ENCODE measurements at places on chromosomes 2 and 18.

DNA sequence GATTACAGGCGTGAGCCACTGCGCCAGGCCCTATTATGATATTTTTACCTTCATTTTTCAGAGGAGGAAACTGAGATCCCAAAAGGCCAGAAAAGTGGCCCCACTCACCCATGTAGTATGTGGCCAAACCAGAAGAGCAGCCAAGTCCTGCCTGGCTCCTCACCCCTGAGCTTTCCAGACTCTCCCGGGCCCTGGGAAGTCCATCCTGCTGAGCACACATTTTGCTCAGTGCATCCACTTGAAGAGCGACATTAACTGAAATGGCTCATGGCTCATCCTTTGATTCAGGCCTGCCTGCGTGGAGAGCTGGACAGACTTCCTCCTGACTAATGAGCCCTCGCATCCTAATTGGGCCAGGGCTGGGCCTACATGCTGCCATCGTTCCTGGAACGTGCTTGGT lies 9.5 kb upstream of the NGEF start:
- no peak for DNase-seq

- no peak for DNase-seq
Observed at GRCh38 chr2:33958591-33958990, 359.5 kb upstream of the FAM98A start.

- DNase-seq: peak; percentile 51
Observed at GRCh38 chr2:83081826-83082690, 1377.0 kb downstream of the SUCLG1 start.

DNA sequence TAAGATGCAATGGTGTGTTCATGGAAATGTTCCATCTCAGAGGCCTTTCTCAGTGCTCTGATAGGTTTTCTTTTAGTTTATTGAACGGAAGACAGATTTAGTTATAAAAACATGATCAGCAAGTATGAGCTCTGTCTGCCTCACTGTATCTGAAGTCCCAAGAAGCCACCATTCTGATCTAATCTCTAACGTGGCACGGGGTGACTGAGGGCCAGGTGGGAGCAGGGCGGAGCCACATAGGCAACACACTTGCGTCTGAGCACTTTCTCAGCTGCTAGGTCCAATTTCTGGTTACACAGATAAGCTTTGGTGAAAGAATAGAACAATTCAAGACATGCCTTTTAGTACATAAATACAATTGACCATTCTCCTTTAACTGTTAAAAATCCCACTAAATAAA lies 60.4 kb downstream of the SNTG2 start:
- no peak for DNase-seq

GRCh38 chr2:225598897-225599296 lies 199.4 kb downstream of the NYAP2 start:
- DNase-seq: no peak

- no peak for DNase-seq
Observed at GRCh38 chr2:205772983-205773382, 90.7 kb downstream of the NRP2 start.

GRCh38 chr2:160970052-160970965 lies 189.9 kb upstream of the TANK start:
- DNase-seq: no peak

DNA sequence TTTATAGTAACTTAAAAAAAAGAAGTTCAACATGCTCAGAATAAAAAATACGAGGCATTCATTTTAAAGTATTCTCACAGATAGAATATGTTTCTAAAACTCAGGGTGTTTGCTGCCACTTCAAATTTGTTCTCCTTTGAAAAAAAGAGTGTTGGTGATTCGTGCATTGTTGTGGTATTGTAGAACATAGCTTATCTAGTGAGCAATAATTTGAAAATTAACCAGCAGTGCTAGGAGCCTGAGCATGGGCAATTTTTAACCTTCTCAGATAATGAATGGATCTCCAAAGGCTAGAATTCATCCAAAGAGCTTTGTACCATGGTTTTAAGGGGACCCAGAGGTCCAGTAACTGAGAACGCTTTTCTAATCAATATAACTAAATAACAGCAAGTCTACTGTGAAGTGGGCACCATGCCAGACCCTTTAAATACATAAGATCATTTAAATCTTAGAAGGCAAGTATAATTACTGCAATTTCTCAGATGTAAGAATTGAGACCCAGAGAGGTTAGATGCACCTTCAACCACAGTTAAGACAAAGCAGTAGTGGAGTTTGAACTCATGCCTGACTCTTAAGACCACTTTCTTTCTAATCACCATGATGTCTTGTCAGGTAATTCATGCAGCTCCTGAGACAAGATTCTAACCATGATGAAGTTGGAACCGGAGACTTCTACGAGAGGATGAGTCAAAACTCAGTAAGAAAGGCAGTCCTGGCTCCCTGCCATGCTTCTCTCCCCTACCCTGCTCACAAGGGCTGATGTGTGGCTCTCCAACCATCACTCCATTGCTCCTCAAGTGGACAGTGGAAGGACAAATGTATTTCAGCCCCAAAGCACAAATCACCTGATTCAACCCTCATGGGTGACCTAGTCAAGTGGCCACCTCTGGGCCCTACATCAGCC lies 3.4 kb downstream of the CYRIA start:
- DNase-seq: no peak

- no peak for DNase-seq
Observed at GRCh38 chr18:74450626-74451025, 6.5 kb downstream of the DIPK1C start.

- DNase-seq: no peak
Observed at GRCh38 chr2:200310545-200310971, 4.1 kb downstream of the SPATS2L start.

DNA sequence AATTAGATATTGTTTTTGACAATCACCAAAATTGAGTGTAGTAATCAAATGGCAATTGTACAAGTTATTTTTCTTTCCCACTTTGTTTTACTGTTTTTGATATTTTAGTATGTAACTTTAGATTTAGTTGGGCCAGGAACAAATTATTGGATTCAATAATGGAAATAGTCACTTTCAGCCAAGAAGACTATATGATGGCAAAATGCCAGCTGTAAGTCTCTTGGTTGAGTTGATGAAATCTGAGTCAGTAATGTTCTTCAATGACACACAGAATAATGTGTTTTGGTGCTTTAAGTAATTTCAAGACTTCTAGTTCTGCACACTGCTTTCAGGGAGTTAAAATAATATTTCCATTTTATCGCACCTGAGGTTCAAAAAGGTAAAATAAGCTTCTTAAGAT lies 2022.0 kb upstream of the CELF4 start:
- DNase-seq: no peak

GRCh38 chr2:218959761-218960308 lies 369 bp downstream of the CDK5R2 start:
- DNase-seq: no peak

- DNase-seq: no peak
Observed at GRCh38 chr2:161128885-161129284, 31.3 kb upstream of the TANK start.

GRCh38 chr2:128565441-128565840 lies 246.8 kb upstream of the HS6ST1 start:
- DNase-seq: no peak

DNA sequence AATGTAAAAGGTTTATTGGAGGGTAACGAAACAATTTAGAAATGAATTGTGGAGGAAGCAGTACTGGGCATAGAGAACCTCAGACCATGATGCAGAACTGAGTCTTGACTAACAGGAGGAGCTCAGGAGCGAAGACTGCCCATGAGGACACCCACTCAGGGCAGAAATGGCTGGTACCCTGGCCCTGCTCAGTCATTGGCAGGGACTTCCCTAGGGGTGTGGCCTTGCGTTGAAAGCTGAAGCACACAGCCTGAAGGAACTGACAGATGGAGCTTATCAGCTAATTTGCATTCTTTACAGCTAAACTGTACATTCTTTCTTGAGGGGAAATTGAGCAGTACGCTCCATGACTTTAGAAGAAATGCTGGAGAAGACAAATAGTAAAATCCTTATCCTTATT lies 57.1 kb downstream of the PDK1 start:
- DNase-seq: no peak

GRCh38 chr18:53411511-53411910 lies 813.0 kb downstream of the MBD2 start:
- no peak for DNase-seq

DNA sequence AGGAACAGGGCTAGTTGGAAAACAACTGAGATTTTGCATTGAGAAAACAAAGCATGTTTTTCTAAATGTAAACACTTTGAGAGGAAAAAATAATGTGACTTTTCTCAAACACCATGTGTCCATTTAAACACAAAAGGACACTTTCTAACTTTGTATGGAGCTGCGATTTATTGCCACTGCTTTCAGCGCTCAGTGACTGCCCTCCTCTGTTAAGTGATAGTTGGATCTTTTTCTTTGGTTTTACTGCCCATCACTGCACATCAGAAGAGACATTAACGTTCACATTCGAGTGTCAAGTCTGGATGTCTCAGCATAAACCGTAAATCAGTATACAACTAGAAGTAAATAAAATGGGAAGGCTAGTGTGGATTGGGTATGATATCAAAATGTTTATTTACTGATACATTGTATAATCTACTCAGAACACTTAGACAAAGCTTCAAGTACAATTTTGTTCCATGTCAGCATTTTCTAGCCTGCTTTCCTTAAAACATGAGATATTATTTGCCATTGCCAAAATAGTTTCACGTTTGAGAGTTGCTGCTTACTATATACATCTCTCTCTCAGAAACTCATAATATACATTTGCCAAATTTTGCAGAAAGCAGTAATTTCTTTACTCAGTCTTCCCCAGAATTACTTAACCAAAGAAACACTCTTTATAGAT lies 237.6 kb downstream of the IKZF2 start:
- no peak for DNase-seq

DNA sequence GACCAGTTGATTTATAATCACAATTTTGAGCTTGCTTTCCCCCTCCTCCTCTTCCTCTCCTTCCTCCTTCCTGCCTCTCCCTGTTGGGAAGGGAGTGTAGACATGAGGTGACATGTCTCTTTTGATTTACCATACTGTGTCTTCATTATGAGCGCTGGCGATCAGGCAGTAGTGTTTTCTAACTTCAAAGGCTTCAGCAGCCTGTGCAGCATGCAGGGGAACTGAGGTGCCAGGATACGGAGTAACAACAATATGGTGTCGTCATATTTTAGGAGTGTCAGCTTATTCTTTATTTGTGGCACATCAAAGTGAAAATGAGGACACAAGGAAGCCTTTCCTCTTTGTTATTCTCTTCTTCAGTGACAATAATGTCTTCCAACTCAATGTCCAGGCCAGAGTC lies 864.2 kb downstream of the SLC4A3 start:
- DNase-seq: no peak

DNA sequence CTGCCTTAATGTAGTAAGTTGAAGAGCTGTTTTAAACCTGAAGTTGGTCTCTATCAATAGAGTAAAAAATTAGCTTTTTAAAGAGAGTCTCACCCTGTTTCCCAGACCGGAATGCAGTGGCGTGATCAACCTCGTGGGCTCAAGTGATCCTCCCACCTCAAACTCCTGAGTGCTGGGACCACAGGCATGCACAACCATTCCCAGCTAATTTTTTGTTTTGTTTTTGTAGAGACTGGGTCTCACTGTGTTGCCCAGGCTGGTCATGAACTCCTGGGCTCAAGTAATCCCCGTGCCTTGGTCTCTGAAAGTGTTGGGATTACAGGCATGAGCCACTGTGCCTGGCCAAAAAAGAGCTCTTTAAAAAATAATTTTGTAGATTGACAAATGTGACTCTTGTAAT lies 40.3 kb downstream of the CRIM1 start:
- no peak for DNase-seq

GRCh38 chr2:208033701-208034502 lies 8.6 kb upstream of the PLEKHM3 start:
- no peak for DNase-seq

DNA sequence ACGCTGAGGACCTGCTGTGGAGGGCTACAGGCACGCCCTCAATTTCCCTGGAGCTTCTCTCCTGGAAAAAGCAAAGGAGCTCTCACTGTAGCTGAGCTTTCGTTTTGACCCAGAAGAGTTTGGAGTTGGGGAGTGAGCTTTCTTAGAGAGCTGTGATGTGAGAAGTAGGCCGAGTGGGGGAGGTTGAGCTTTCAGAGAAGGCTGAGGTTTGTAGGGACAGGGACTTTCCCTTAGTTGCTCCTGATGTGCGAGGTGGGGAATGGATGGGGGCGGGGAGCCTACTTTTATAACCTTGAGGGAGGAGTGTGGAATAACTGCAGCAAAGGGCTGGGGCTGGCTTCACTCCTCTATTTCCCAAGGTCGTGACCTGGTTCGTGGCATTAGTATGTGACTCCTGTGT lies 47.1 kb downstream of the ZNF532 start:
- DNase-seq: no peak

DNA sequence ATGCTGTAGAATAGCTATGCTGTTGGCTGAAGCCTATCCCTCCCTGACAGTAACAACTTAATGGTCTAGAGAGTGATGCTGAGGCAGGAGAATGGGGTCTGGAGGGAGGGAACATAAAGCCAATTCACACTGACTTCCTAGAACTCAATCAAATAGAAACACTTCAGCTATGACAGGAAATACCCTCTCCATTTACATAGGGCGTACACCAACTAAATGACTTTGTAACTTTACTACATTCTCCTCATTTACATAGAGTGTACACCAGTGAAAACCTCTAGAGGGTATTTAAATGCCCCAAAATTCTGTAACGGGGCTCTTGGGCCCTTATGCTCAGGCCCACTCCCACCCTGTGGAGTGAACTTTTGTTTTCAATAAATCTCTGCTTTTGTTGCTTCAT lies 41.5 kb downstream of the YPEL5 start:
- DNase-seq: no peak

DNA sequence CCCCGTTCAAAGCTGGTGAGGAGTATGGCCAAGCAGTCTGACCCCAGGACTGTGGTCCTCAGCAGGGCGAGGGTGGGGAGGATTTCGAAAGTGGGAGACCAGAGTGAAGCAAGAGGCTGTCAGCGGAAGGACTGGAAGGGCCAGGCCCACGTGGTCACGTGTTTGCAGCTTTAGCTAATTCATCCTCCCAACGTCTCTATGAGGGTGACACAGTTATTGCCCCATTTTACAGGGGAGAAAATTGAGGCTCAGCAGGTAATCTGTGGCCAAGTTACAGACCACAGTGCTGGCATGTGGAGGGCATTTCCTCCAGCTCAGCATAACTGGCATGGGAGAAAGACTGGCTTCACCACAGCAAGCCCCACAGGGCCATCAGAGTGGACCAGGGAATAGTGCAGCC lies 45.4 kb upstream of the LTBP1 start:
- no peak for DNase-seq

GRCh38 chr2:112623913-112624777 lies 21.6 kb upstream of the SLC20A1 start:
- DNase-seq: no peak

- no peak for DNase-seq
Observed at GRCh38 chr2:227821043-227821942, 7.7 kb downstream of the CCL20 start.

GRCh38 chr2:118729760-118730159 lies 117.7 kb downstream of the EN1 start:
- no peak for DNase-seq

GRCh38 chr2:18238209-18238608 lies 322.2 kb downstream of the RDH14 start:
- no peak for DNase-seq

- DNase-seq: no peak
Observed at GRCh38 chr2:203750346-203751068, 44.1 kb downstream of the CD28 start.

DNA sequence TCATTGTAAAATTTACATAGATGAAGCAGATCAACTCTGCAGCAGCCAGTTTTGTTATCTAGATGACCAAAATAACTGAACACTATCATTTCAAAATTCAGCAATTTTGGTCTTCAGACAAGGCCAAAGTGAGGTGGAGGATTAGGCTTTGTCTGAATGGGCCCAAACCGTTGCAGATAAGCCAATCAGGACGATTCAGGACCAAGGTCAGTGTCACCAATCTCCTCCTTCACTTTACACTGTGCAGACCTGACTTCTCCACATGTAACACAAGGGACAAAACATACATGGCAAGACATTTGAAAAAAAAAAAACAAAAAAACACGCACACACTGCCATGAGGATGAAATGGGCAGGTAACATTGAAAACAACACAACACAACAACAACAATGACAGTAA lies 211.2 kb downstream of the NAPG start:
- DNase-seq: no peak
